GM12891 (cell line): ENCODE measurements at places on chromosomes 7 and 10.

GRCh38 chr7:44375236-44375699, 49.9 kb upstream of the CAMK2B start:
- no peak for DNase-seq

GRCh38 chr7:49797987-49798660, 24.7 kb downstream of the VWC2 start:
- no peak for DNase-seq

DNA sequence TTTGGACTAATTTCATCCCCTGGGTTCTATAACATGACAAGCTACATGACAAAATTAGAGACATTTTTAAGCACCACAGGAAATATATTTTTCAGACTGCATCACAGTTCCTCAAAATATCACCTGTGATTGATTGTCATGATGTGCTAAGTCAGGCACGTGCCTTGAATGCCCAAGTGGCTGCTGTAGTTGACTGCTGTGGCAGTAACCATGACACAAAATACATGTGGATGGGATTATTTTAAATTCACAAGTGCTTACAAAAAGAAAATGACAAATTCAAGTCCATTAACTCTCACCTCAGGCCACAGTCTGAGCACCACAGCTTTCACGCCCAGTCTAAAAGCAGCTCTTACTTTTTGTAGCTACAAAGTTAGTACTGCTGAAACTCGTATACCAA, 45.5 kb downstream of the TNPO3 start:
- no peak for DNase-seq

DNA sequence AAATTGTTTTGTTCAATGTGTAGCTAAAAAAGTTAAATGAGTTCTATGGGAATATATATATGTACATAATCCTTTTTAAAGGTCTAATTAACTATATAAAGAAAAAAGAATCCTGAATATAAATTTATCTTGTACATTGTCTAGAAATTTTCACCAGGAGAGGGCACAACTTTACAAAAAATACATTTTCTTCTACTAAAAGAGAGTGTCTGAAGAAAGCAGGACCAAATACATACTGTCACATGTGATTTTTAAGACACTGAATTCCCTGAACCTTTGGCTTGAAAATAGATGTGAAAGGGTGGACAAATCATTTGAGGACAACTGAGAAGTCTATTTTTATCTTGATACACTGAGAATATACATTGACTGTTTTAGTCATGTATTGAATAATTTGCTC, 204.3 kb downstream of the DGKB start:
- DNase-seq = no peak

DNA sequence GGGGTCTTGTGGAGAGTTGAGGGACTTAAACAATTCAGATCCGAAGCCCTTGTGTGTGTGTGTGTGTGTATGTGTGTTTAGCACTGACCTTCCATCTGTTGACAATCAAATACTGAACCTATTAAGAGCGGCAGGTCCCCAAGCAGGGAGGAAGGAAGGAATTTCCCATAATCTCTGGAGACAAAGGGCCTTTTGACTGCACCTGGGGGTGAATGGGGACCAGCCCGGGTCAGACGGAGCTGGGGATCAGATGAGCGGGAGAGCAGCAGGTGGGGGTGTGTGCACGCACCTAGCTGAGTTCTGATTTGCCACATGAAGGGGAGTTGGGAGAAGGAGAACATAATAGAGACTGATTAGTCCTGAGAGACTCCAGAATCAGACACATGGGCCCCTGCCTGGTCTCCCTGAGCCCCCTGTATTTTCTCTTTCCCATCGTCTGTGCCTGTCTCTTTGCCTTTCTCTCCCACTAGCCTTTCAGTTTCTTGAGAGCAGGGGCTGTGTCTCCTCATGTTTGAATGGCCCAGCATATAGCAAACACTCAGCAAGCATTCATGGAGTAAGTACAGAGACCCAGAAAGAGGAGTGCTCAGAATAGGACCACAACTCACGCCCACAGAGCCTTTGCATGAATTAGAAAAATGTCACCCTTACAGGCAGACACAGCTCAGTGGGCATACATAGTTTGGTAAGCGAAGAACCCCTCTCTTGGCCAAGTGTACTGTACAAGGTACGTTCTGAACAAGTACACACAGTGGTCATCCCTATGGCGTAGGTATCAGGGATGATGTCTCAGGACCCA, 288.3 kb upstream of the HABP2 start:
- DNase-seq = no peak

DNA sequence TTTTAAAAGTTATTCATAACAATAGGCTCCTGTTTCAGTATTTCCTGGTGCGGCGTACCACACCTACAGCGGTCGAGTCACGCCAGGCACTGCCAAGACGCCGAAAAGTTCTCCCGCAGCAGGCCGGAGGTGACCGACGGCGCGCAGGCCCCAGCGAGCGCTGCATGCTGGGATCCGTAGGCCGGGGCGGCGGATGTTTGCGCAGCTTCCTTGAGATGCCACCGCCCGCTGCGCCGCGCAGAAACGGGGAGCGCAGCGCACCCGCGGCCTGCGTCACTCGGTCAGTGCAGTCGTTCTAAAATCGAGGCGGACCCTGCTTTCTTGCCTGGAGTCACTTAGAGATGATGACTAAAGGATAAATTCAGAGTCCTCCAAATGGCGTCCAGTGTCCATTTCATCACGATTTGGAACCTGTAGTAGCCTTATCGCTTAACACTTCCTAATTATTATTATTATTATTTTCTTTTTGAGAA, 1.3 kb upstream of the KIF11 start:
- peak; percentile 69 for DNase-seq

- no peak for DNase-seq
Observed at GRCh38 chr10:117322260-117322659, 53.0 kb downstream of the PDZD8 start.

- DNase-seq = no peak
Observed at GRCh38 chr7:101936223-101936610, 118.8 kb downstream of the CUX1 start.

- DNase-seq = no peak
Observed at GRCh38 chr10:91788527-91788926, 9.7 kb upstream of the TNKS2 start.

- DNase-seq = no peak
Observed at GRCh38 chr10:3946234-3947229, 161.5 kb upstream of the KLF6 start.

DNA sequence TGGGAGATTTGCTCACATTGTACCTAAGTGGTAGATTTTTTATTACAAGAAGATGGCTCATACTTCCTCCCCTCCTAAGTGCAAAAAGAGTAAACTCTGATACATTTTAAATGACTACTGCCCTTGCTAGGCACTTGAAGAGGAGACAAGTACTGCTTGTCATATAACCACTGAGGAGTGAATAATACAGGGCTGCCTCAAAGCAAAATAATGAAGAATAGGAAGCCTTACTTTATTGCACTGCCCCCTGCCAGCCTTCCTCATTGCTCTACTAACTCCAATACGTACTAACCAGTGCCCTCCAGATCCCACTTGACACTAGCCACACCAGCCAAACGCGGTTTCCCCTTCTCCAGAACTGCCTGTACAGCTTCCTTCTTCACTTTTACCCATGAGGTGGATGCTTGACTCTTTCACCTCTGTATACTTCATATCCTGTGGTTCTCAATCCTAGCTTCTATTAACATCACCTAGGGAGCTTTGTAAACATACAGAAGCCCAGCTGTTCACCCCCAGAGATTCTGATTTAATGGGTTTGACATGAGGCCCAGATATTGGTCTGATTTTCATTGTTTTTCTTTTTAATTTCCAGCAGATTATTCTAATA, 11.7 kb upstream of the MTERF1 start:
- DNase-seq = no peak
